Pulmonary artery endothelial cell (primary cell): ENCODE measurements at places on chromosomes 2 and 18. TPM values are rescaled to one million over a fixed set of nuclear protein-coding genes. Genes with fewer than 3 reads are reported as not detected.

The PSMA8 gene
- total RNA-seq = not detected in 2 replicates

The TTR gene
- not detected in 2 replicates for total RNA-seq

The GPR75 gene
- 0.92 and 1.8 TPM in 2 replicates for total RNA-seq

The KLHL30 gene
- not detected in 2 replicates for total RNA-seq

The ZNF521 gene
- total RNA-seq = 55.6 and 64.3 TPM in 2 replicates

The CYS1 gene
- total RNA-seq = 0.04 and 0.07 TPM in 2 replicates

The DLGAP1 gene
- 0.04 and 3.7 TPM in 2 replicates for total RNA-seq

The SYT4 gene
- not detected in 2 replicates for total RNA-seq

The CFAP210 gene
- total RNA-seq = not detected in 2 replicates

The LOXL3 gene
- 1.2 and 1.8 TPM in 2 replicates for total RNA-seq

The RNF152 gene
- total RNA-seq = 46.2 and 76.5 TPM in 2 replicates

The SERPINB2 gene
- 0.71 and 1.1 TPM in 2 replicates for total RNA-seq

The RHBDD1 gene
- total RNA-seq = 16.2 and 24.8 TPM in 2 replicates

The DPP4 gene
- 6.0 and 9.2 TPM in 2 replicates for total RNA-seq

The EN1 gene
- not detected in 2 replicates for total RNA-seq

The TIGD1 gene
- 1.8 and 2.5 TPM in 2 replicates for total RNA-seq

The G6PC2 gene
- not detected in 2 replicates for total RNA-seq

The UGT1A3 gene
- total RNA-seq = not detected in 2 replicates

The GRP gene
- not detected in 2 replicates for total RNA-seq

The IL1RL2 gene
- total RNA-seq = 0.20 and 0.81 TPM in 2 replicates

The MROH2A gene
- total RNA-seq = not detected in 2 replicates

The TM4SF20 gene
- total RNA-seq = not detected in 2 replicates

The NOSTRIN gene
- 0.07 and 1.4 TPM in 2 replicates for total RNA-seq

The CLEC4F gene
- total RNA-seq = not detected in 2 replicates

The COL3A1 gene
- 0.92 and 7.3 TPM in 2 replicates for total RNA-seq

The ARHGAP28 gene
- 0.39 and 4.4 TPM in 2 replicates for total RNA-seq

The PRSS56 gene
- total RNA-seq = not detected in 2 replicates

The POTEI gene
- total RNA-seq = 0.07 TPM in 2 replicates

The C2orf66 gene
- total RNA-seq = 0.07 and 0.14 TPM in 2 replicates

The MYO3B gene
- under 0.01 TPM in 1 of 2 replicates, not detected in the other for total RNA-seq

The LGALSL gene
- 2.7 and 4.5 TPM in 2 replicates for total RNA-seq

The DUSP11 gene
- total RNA-seq = 25.5 and 26.8 TPM in 2 replicates

The GRB14 gene
- total RNA-seq = 3.9 and 4.3 TPM in 2 replicates

The PCARE gene
- total RNA-seq = not detected in 2 replicates

The MSTN gene
- not detected in 2 replicates for total RNA-seq

The TMEM17 gene
- total RNA-seq = 0.63 and 1.5 TPM in 2 replicates

The ACTG2 gene
- total RNA-seq = not detected in 2 replicates

The SLC14A1 gene
- not detected in 2 replicates for total RNA-seq

The GREB1L gene
- total RNA-seq = 0.20 and 0.67 TPM in 2 replicates

The SMAD2 gene
- total RNA-seq = 109 and 157 TPM in 2 replicates

The C2orf78 gene
- total RNA-seq = not detected in 2 replicates

The CNRIP1 gene
- 40.0 and 48.6 TPM in 2 replicates for total RNA-seq

The PAX8 gene
- 0.07 and 0.18 TPM in 2 replicates for total RNA-seq

The IL1A gene
- 0.60 and 0.73 TPM in 2 replicates for total RNA-seq

The CENPO gene
- 18.7 and 32.6 TPM in 2 replicates for total RNA-seq

The ABHD1 gene
- total RNA-seq = not detected in 2 replicates

The KLHL41 gene
- total RNA-seq = 0.13 and 0.28 TPM in 2 replicates
